ENCODE measurements at places on chromosomes 4 and X. TPM values are rescaled to one million over a fixed set of nuclear protein-coding genes. Genes with fewer than 3 reads are reported as not detected.

GRCh38 chr4:41750626-41751448, 2.3 kb upstream of the PHOX2B start:
- no peak for DNase-seq

DNA sequence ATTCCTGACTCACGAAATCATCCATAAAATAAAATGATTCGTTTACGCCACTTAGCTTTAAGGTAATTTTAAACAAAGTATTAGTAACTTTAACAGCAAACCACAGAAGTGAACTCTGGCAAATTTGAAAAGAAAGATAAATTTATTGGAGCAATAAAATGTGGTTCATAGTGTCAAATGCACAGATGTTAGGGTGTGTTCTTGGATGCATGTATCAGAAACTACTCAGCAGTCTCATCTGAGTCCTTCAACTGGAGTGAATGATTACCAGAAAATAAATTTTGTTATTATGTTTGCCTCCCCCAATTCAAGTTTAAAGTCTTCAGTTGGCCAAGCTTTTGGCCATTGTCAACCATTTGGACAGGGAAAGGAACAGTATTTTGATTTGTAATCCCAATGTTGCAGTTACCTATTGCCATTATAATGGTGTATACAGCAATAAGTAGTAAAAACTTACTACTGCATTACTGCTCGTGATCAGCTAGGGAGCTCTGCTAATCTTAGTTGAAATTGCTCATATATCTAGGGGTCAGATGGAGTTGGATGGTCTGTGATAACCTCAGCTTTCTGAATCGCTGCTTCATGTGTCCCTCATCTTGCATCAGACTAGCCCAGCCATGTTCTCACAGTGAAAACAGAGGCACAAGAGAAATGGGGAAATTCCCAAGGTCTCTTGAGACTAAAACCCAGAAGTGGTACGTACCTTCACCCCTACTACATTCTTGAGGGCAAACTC, 254.6 kb upstream of the KCNIP4 start:
- DNase-seq: no peak

Gene NAA11
- not detected for total RNA-seq

Gene DBET
- total RNA-seq: not detected

DNA sequence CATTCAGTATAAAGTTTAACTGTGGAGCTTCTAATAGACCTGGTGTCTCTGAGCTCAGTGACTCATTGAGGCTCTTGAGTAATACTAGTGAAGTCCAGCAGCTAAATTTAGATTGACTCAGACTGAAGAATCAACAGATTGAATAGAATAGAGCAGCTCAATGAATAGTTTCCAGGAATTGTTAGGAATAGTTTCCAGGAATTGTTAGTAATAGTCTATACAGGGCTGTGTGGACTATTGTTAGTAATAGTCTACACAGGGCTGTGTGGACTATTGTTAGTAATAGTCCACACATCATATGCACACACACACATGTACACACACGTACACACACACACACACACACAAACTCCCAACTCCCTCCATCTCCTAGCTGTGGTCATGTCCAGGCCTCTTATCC, 3.0 kb downstream of the GIMD1 start:
- no peak for DNase-seq

DNA sequence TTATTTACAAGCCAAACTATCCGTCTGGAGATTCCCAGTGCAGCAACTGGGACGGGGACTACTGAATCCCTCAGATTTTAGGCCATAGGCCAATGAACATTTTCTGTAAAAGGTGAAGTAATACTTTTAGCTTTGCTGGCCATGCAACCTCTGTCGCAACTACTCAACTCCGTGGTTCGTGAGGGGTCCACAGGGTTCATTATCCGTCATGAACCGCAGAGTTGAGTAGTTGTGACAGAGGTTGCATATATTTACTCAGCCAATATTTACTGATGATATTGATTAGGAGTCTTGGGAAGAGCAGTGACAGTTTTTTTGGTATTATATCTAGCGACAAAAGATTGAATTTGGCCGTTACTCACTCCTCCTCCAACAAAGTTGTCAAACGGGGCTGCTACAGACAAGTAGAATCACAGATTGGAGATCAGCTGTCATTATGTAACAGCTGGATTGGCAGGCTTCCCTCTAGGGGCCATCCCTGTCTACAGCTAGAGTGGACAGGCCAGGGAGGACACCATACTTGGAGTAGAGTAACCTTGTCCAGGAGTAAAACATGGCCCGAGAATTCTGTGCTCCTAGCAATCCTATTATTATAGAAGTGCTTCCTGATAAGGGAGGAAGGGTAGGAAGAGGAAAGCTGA, 37.2 kb upstream of the CD38 start:
- no peak for DNase-seq

Data from activated T-cell treated with anti-CD3 and anti-CD28 coated beads, Interleukin-2, amount 50 U/mL, for 72 hours (primary cell).